ENCODE measurements at places on chromosomes 4 and X. TPM values are rescaled to one million over a fixed set of nuclear protein-coding genes. Genes with fewer than 3 reads are reported as not detected.

Gene GRIA2
- not detected for total RNA-seq

Gene ARHGAP36
- total RNA-seq: not detected

Gene SLITRK4
- total RNA-seq: not detected

Gene ETDA
- total RNA-seq: not detected

Gene USP26
- not detected for total RNA-seq

Gene STIM2
- total RNA-seq: 12.8 TPM

Gene SCML1
- total RNA-seq: 8.6 TPM

Gene TMEM255A
- 0.05 TPM for total RNA-seq

Gene SOX3
- total RNA-seq: not detected

Gene FAM47E
- total RNA-seq: 3.3 TPM

Gene LRCH2
- not detected for total RNA-seq

Gene SORCS2
- 0.35 TPM for total RNA-seq

Gene MAGEE1
- 0.18 TPM for total RNA-seq

Gene PASD1
- not detected for total RNA-seq

Gene DCAF4L1
- total RNA-seq: 0.13 TPM

Gene MGAT4D
- total RNA-seq: not detected

Gene PCDH11X
- 0.03 TPM for total RNA-seq

Gene NWD2
- not detected for total RNA-seq

Gene CT45A2
- not detected for total RNA-seq

Gene SULT1E1
- 11.1 TPM for total RNA-seq

Gene ADH6
- total RNA-seq: 144 TPM

Gene MRFAP1L1
- 26.7 TPM for total RNA-seq

Gene ZNF732
- total RNA-seq: not detected

Gene CXCL10
- 0.15 TPM for total RNA-seq

Gene FGF5
- total RNA-seq: not detected

Gene LEF1
- 0.73 TPM for total RNA-seq

Gene ZNF330
- total RNA-seq: 26.1 TPM

Gene FRAS1
- total RNA-seq: 0.65 TPM

Gene NDST3
- total RNA-seq: 0.48 TPM

Gene HDX
- 0.73 TPM for total RNA-seq

Gene CFAP47
- 0.40 TPM for total RNA-seq

Gene AMTN
- not detected for total RNA-seq

Gene CXCL1
- total RNA-seq: 0.23 TPM

Measured in left lobe of liver (tissue), 2 donors.